ENCODE measurements at places on chromosomes 13 and 19. TPM values are rescaled to one million over a fixed set of nuclear protein-coding genes. Genes with fewer than 3 reads are reported as not detected.

GRCh38 chr13:102212729-102213128, 189.1 kb downstream of the FGF14 start:
- no peak for DNase-seq

GRCh38 chr13:59771272-59771671, 392.5 kb downstream of the DIAPH3 start:
- DNase-seq, result no peak

DNA sequence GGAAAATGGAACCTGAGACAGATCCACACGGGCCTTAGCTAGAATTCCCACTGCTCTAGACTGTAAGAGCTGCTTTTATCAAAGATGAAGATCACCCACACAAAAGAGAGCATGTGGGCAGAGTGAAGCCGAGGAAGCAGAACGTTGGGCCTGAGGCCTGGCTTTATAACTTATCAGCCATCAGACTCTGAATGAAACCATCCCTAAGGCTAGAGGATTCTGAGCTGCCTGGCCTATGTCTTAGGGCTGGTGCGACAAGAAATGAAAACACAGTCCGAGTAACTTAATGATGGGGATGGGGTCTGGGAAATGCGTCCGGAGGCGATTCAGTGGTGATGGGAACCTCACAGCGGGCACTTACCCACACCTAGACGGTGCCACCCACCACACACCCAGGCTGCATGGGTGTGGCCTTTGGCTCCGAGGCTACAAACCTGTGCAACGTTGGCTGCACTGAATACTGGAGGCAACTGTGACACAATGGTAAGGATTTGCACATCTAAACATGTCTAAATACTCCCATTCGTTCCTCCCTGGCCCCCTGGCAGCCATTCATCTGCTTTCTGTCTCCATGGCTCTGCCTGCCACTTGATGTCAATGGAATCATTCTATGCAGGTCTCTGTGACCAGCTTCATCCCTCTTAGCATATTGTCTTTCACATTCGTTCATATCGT, 62.0 kb downstream of the SLC15A1 start:
- DNase-seq, result no peak

- peak; percentile 53 for DNase-seq
Observed at GRCh38 chr13:51778392-51778791, 25.6 kb downstream of the DHRS12 start.

DNA sequence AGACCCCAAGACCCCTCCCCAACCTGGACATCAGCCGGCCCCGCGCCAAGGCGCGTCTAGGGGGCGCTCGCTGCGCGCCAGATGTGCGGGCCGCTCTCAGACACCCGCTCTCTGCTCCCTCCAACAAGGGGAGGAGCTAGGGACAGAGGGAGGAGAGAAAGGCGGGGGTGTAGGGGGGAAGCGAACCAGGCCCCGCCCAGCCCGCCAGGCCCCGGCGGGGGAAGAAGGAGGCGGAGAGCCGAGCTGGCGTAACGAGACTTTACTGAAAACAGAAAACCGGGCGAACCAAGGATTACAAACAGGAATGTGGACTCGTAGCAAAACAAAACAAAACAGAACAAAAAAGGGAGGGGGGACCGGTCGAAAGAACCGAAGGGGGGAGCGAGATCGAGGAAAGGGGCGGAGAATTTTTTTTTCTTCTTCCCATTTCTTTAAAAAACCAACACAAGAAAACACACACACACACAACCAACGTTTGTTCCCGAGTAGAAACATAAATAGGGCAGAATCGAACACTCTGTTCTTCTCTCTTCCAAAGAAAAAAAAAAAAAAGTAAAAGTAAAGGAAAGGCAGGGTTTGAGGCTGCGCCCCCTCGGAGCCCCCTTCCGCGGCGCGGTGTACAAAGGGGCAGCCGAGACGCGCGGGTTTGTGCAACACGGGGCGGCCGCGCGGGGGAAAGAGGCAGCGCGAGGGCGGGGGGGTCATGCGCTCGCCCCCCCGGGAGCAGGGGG, 1.7 kb downstream of the JUND start:
- DNase-seq, result peak; percentile 90

DNA sequence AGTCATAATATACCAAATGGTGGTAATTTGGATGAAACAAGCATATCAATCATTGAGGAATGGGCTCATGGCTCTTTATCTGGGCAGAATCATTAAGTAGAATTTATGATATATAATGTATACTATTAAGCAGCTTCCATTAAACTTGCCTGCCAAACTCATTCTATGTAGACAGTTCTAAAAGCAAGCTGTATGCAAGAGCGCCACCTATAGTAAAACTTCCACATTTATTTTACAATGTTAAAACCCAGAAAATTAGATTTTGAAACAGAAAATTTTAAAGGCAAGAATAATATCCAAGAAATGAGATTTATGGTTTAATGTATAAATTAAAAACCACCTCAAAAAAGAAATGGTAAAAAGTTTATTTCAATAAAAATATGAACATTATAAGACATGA, 161.5 kb downstream of the MZT1 start:
- peak; percentile 40 for DNase-seq

DNA sequence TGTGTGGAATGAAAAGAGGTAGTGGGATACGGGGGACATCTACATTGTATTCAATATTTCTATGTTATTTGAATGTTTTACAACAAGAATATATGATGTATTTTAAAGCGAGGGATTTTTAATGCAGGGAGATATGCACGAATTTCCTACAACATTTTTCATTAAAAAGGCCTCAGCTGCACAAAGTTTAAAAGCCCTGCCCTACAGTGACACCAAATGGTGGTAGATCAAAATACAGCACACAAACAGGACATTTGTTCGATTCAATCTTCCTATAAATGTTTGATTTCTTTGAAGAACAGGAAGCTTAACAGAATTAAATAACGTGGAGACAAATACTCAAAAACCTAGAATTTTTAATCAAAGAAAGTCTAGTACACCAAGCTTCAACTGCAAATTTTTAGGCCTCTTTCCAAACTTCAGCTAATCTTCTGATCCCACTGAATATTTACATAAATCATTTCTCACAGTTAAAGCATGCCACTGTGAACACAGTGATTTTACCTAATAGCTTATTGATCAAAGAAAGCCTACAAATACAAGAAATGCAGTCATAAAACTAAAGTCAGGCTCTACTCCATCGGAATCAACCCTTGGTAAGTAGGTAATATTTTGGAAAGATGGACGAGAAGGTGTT, 257.2 kb downstream of the DIAPH3 start:
- peak; percentile 38 for DNase-seq

The CYP2F1 gene
- not detected for total RNA-seq

DNA sequence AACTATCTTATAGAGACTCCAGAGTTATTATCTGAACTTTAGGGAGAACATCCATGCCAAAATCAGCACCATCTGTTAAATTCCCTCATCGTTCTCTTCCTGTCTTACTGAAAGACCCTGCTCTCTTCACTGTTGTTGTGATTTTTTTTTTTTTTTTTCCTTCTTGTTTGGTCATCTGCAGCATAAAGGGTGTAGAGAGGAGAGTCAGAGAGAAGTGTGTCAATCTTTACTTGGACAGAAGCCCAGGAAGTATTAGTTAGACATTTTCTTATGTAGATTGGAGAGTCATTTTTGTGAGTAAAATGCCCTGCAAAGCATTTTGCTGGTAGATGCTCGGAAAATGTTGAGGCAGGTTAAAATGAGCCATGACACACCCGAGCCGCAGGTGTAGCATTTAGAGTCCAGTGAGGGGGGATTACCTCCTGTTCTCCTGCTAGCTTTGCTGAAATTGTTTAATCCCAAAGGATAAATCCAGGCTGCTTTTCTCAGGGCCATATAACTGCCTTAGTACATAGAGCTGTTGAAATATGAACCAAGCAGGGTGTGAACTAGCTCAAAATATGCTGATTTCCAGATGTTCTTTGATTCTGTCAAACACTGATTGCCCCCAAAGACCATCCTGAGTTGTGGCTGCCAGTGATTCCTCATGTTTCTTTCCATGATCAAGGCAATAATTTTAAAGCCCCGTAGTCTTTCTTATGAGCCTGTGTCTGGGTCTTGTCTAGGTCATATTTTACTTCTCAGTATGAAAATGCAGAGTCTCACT, 143.5 kb downstream of the DCT start:
- DNase-seq, result no peak

The GPC6 gene
- total RNA-seq, result 2.1 TPM

- DNase-seq, result no peak
Observed at GRCh38 chr19:49333811-49334288, 1.4 kb upstream of the CD37 start.

DNA sequence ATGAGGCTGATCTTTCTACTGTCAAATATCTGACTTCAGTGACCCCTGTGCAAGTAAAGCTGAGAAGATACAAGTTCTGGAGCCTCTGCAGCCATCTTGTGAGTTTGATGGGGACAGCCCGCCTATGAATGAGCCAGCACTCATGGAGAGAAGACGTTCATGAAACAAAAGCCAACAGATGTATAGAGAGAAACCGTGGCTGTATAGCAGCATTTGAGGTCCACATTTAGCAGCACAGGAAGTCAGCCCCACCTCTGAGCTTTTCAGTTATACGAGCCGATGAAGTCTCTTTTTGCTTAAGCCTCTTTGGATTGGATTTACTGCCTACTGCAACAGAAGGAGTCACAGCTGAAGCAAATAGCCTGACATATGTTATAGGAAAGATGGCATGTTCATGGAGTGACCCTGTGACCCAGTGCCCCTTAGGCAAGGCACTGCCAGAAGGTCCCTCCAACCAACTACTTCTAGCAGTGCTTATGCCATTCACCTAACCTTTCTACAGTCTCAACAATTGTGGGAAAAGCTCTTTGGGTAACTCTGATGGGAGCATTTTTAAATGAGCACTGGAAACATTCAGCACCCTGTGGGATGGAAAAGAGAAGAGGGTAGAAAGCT, 3.5 kb upstream of the DLEU7 start:
- DNase-seq, result peak; percentile 75

The MAG gene
- not detected for total RNA-seq

The NR2F6 gene
- total RNA-seq, result 232 TPM

GRCh38 chr13:55345224-55345623, 1795.5 kb upstream of the PRR20A start:
- peak; percentile 24 for DNase-seq

DNA sequence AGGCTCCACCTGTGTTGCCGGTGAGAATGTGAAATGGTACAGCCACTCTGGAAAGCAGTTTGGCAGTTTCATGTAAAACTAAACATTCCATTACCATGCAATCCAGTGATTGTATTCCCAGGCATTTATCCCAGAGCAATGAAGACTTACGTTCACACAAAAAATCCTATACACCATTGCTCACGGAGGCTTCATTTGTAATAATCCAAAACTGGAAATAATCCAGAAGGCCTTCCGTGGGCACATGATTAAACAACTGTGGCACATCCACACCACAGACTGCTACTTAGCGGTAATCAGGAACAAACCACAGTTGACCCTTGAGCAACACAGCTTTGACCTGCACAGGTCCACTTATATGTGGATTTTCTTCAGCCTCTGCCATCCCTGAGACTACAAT, 339.7 kb downstream of the MTUS2 start:
- DNase-seq, result no peak

DNA sequence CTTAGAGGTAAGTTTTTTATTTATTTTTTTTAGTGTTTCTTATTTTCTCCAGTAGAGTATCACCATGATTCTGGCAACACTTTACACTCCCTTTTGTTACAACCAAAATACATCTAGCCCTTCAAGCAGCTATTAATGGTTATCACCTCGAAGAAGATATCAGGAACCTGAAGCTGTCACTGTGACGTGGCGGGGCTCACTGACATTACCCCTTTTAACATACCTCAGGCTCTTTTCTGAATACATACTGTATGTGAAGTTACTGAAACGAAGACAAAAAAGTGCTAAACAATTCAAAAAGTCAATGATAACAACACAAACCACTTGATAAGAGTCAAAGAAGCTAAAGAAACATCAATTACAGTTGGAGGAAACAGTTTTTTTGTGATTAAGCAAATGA, 1218.7 kb downstream of the EFNB2 start:
- DNase-seq, result no peak

- DNase-seq, result no peak
Observed at GRCh38 chr19:45020071-45020470, 18.8 kb upstream of the CLASRP start.

The C1QTNF9B gene
- not detected for total RNA-seq

DNA sequence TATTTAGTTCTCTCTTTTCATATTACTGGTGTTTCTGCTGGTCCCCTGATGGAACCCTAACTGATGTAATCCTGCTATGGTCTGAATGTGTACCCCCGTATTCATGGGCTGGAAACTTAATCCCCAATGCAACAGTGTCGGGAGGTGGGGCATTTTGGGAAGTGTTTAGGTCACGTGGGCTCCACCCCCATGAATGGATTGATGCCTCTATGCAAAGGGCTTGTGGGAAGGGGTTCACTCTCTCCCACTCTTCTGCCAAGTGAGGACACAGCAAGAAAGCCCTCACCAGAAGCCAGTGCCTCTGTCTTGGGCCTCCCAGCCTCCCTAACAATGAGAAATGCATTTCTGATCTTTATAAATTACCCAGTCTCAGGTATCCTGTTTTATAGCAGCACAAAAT, 21.2 kb upstream of the UBAC2 start:
- no peak for DNase-seq

DNA sequence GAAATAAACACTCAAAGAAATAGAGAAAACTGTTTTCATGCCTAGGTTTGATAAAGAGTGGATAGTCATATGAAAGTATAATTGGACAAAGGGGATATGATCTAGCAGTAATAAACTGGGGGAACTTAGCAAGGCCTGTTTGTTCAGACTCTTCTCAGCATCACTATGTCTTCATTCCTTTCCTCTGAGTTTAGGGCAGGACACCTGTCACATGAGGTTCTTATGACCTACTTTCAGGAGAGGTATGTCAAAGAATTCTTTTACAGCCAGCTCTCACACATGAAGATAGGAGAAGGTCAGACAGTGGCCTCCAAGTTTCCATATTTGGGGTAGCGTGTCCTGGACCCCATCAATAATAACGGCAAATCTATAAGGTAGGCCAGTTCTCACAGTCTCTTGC, 11.4 kb upstream of the RFXAP start:
- no peak for DNase-seq

The ALOX5AP gene
- not detected for total RNA-seq

DNA sequence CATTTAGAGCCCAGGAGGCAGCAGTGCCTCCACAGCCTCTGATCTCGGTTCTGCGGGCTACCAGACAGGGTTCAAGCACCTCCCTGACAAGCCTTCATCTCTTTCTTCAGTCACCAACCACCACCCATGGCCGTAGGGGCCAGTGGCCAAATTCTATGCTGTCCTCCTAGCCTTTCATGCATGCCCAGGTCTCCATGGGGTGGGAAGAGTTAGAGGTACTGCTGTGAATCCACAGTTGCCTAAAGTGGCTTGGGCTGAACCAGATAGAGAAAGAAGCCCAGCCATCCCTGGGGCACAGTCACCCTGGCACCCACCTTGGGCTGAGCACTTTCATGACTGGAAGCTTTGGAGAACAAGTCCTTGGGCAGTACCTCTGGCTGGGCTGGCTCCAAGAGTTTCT, 97.4 kb downstream of the ZDHHC20 start:
- DNase-seq, result no peak
